ENCODE measurements at places on chromosomes 7 and 10.

DNA sequence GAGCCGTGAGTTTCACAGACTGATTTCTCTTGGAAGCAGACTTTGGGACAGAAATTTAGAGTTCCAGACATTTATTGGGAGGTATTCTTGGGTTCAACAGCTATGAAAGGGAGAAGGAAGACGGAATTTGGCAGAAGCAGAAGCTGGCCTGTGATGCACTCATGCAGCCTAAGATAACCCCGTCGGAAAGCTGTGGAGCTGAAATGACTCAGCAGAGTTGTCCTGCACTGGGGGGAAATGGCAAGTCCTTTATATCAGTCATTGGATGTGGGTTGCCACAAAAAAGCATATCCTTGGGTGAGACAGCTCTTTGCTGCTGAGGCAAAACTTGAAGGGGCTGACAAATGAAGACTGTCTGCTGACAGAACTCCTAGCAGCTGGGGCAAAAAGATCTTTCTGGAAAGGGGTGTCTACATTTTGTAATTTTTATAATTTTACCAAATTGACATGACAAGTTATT, 11.5 kb upstream of the MICU1 start:
- DNase-seq: no peak

DNA sequence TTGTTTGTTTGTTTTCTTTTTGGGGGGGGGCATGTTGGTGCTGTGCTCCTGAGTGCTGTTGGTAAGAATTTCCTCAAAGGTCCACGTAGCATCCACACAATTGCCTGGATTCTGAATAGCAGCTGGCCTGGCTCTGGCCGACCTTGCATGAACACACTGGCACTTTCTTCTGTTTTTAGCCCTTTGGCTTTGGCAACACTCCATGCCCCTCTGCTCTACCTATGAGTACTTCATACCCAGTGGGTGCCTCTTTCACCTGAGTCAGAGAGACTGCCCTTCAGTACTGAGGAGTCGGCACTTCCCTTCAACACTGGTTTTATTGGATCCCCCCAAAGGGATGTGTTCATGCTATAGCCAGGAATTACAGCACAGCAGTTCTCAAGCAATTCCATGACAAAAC, 7.2 kb upstream of the NPVF start:
- DNase-seq: no peak

DNA sequence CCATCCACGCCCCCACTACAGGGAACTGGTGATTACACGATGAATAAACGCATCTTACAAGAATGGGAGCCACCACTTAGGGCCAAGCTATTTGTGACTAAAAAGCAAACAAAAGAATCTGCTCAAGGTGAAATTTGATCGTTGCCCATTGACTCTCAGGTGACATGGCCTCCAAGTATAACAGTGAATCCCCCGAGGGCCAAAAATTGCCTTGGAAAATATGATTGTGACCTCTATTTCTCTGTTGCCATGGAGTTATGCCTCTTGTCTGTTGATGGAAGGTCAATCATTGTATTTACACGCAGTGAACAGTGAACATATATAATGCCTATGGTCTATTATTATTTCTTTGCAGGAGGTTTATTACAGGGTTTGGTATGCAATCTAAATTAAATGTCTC, 282.3 kb downstream of the KLF6 start:
- no peak for DNase-seq

GRCh38 chr10:48791267-48791928, 106.7 kb downstream of the WDFY4 start:
- no peak for DNase-seq

DNA sequence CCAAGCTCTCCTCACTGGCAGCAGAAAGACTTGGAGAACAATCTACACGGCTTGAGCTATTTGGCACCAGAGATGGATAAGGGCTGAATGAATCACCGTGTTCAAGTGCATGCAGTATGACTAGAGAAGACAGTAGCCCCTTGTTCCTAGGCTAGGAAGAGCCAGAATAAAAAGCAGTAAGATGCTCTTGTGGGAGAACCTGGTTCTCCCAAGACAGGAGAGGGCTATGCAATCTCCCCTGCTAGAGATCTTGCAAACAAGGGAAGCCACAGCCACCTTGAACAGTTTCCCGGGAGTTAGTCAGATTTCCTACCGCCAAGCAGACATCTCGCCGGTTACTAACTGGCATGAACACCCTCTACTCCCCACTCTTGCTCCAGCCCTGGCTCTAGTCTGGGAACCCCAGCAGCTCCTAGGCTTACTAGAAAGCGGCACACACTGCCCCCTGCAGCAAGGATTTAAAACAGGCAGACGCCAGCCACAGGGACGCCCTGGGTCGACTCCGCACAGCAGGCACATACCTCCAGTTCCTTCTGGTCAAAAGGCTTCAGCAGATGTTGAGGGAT, 107.3 kb downstream of the SMURF1 start:
- no peak for DNase-seq

GRCh38 chr7:84729284-84729683, 457.6 kb downstream of the SEMA3D start:
- DNase-seq: no peak

GRCh38 chr7:107017965-107018719, 26.4 kb upstream of the PRKAR2B start:
- no peak for DNase-seq

GRCh38 chr7:55024776-55025175, 6.0 kb downstream of the EGFR start:
- no peak for DNase-seq

DNA sequence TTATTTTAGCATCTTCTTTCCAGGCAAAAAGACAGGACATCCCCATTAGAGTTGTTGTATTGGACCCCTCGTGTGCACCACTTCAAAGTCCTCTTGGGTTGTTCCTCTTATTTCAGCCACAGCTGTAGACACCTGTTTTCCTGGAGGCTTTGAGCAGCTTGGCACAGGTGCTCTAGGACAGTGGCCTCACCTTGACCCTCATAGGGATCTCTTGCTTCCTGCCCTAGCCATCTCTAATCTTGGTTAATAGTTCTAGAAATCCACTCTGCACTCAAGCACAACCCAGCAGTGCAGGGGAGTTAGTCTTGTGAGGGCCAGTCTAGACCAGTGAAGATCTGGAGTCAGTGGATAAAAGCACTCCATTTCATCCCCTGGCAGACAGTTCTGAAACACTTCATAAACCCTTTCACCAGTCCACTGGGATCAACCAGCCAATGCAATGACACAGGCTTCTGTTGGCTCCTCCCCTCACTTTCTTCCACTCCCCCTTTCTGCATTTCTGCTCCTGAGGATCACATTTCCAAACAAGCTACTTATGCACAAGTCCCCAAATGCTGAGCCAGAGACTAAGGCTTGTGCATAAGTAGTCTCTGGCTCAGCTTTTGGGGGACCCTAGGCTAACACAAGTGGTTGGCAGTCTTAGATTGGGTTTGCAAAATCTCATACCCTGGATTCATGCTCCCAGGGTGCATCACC, 131.5 kb upstream of the LAMB4 start:
- no peak for DNase-seq

- DNase-seq: no peak
Measured at GRCh38 chr7:102095321-102096011, 191.2 kb upstream of the SH2B2 start.

GRCh38 chr7:134495546-134495945, 31.8 kb upstream of the AKR1B10 start:
- no peak for DNase-seq

DNA sequence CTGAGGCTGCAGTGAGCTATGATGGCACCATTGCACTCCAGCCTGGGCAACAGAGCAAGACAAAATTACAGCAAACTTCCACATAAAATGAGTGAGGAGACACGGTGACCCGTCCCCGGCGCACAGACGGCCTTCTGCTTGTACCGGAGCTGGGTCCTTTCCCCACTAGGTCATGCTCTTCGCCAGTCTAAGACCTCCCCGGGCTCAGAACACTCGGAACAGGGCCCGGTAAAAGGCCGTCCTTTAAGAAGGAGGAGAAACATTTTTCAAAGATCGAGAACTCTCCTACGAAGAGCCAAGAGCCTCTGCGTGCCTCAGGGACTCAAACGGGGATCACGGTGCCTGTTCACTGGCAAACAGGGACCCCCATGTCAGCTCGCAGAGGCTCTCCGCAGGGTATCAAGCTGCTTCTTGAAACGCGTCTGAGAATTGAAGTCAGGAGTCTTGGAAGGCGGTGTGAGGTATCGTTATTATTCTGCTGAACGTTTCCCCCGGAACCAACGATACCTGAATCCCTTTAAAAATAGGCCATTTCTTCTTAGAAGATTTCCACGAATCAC, 9.0 kb downstream of the CARD11 start:
- DNase-seq: no peak

DNA sequence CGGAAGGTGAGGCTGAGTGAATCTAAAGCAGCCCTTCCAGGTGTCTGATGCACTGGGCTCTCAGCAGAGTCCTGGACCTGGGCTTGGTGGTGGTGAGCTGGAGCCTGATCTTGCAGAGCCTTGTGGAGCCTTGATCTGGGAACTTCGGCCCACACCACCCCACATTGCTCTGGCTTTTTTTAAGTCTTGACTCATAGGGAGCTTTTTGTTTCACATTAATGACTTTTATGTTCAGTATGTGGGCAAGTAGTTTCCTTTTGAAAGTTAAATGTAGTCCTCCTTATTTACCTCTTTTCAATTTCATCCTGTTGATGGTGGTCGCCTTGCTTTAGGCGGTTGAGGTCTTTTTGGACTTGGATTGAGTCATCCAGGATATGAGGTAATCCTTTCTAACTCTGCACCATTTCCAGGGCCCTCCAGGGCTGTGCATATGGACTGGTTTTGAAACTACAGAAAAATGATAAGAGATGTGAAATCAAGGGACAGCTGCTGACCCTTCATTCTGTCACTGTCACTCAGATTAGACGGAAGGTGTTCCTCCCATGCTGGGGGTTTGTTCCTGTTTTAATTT, 2.9 kb upstream of the NRAP start:
- no peak for DNase-seq

DNA sequence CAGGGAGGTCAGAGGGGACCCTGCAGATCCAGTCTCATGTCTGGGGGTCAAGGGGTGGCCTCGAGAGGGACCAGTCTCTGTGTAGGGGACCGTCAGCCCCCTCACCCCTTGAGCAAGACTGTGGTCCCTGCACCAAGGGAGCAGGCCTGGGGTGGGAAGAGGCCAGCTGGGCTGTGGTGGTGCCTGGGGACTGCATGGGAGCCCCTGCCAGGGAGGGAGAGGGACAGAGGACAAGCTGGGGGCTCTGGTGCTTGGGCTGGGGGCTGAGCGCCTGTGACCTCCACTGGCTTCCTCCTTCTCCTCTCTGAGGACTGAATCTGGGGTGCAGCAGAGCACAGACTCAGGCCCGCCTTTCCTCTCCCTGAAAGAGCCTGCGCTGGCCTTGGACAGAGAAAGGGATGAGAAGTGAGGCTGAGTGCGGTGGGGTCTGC, 771 bp upstream of the PILRB start:
- DNase-seq: no peak

DNA sequence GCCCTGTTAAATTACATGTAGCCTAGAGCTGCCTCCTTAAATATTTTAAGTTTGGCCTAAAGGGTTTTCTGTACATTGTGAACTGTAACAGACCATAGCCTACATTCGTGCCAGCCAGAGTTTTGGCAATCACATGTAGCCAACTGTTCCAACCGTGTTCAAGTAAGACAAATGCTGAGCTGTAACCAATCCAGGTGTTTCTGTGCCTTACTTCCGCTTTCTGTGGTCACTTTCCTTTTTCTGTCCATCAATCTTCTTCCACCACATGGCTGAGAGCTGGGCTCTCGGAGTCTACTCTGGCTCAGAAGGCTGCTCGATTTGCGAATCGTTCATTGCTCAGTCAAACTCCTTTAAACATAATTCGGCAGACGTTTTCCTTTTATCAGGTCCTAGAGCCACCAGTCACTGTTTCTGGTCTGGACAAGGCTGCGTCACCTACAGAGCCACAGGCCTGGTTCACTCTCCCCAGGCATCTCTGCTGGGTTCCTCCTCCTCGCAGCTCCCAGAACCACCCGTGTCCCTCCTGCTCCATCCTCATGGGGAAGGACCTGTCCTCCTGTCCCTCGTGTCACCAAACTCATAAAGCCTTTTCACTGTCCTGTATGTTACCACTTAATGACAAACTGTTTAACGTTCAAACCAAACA, 158.0 kb upstream of the RHEB start:
- DNase-seq: no peak

DNA sequence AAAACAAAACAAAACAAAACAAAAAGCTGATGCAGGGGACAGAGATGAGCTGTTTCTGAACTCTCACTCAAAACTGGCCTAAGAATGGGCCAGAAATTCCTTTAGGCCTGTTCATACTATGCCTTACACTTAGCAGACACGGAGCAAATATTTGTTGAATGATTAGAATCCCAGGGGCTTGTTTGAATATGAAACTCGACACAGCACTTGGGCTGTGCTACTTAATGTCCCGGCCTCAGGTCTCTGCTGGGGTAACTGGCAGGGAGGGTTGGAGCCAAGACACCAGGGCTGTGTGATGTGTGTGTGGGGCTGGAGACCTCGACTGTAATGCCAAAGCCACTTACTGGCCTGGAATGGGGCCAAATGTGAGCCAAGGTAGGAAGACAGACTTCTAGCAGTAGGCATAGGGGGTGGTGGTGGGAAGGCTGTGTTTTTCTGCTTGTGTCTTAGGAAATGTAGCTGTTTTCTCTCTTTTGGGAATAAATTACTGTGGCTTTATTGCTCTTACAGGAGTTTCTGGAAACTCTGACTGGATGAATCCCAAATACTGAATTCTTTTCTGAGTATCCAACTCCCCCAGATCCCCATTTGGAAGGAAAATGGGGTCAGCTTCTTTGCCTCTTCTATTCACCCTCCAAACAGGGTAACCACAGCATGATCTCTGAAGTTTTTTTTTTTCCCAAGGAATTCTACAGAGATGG, 66.7 kb downstream of the EMX2 start:
- no peak for DNase-seq

GRCh38 chr10:121007264-121007663, 156.1 kb downstream of the WDR11 start:
- no peak for DNase-seq

DNA sequence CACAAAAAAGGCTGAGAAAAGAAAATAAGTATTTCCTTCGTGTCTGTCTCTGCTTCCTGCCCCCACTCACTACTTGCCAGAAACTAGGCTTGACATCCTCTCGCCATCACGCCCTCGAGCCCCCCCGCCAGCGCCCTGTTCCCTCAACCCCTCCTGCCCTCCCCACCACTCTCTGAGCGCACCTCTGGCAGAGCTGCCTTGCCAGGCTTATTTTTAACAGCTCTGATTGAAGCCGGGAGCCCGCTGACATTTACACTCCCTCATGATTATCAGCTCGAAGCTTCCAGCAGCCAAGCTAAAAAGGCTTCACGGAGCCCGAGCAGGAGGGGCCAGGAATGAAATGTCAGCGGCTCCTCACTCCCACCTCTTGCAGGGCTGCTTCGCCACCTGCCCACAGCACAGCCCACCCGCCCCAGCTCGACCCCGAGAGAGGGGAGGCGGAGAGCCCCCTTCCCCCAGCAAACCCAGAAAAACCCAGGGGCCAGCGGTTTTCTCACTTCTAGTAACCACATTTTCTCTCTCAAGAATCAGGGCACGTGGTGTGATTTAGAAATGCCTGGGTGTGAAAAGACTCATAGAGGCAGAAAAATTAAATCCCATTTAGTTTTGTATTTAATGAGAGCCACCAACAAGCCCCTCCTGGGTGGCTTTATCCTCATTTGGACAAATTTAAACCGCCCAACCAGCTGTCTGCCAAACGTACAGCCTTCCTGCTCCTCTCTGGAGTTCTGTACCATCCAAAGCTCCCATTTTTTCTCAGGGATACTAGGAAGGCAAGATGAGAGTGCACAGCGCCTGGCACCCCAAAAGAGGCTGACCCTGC, 89.3 kb downstream of the SLIT1 start:
- no peak for DNase-seq

- DNase-seq: no peak
Measured at GRCh38 chr7:617614-618538, 98.2 kb upstream of the PDGFA start.

Measured in activated CD8-positive, alpha-beta memory T cell treated with anti-CD3 and anti-CD28 coated beads for 48 hours (primary cell).